Muscle of leg (tissue), 16 donors: ENCODE measurements at places on chromosomes 6 and 20.
A peak's percentile ranks its signal among the peaks of the same experiment; 100 is the strongest.

DNA sequence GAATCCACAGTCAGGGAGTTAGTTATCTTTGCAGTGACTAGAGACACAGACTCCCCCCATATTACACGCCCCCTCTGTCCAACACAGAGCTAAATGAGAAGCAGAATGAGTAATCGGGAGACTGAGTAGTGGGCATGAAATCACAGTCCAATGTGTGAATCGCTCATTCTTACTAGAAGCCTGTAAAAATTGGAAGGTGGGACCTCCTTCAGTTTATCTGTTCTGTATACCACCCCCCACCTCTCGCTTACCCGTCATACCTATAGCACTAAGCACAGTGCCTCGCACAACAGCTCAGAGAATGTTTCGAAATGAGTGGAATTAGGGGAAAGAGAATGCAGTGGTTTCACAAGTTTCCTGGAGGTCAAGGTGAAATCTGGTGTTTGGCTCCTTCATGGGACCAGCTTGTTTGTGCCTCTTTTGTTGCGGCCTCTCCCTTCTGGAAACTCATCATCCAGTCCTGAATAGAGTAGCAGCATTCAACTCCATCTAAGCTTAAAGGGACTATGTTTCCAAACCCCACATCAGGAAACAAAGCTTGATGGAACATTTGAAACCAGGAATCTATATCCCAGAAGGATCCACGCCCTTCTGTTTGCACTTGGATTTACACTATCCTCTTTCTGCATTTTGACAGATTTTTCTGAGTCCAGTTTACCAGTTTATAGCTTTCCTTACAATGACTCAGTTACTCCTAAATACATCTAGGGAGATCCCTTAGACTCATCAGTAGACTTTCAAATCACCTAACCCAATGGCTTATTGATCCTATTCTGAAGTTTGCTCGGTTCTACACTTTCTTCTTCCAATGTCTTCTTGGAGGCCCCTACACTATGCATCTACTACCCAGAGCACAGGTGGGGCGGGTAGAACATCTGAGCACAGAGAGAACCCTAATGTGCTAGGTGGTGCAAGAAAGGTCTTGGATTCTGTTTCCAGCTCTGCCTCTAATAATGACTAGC, 59.2 kb upstream of the PIM1 start:
- DNase-seq: no peak

- peak; percentile 90 for DNase-seq
These were observed 6.2 kb downstream of the JPH2 start for GRCh38 chr20:44180814-44181213.

DNA sequence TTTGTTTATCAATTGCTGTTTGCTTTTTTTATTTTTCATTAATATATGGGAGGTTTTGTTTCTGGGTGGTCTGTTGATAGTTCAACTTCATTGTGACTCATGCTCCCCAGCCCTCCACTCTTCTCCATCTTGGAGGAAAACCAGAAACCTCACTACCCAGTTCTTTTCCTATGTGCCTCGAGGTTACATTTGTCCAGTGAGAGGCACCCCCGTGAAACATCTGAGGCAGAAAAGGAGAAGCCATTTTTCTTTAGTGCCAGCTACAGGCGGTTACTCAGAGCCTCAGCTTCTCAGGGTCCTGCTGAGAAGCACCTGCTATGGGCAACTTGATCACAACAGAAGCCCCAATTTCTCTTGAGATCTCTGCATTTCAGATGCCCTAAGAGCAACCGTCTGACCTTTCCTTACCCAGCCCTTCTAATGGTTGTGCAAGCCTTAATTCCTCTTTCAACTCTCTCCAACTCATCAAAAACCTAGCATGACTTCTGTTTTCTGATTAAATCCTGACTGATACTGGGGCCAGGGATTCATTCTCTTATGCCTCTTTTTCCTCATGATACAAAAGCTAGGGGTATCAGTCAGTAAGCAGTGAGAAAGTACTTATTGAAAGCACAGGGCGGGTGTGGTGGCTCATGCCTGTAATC, 144.6 kb downstream of the ELOVL4 start:
- DNase-seq: no peak

DNA sequence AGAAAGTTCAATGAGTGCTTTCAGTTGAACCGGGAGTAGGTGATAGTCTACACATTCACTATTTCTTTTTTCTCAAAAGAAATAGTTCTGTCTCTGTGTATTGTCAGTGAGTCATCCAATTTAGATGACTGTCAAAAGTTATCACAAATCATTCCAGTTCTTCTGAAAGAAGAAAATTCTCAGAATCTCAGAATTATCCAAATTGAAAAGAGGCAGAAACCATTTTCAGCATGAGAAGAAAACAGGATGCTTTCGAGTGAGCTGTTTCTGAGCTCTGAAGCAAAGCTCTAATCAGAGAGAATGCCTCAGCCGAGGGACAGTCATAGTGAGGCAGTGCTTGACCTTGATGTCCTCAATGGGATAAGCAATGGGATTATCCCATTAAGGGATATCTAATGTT, 97.9 kb downstream of the HUS1B start:
- no peak for DNase-seq

- peak; percentile 98 for DNase-seq
These were observed at the start of gene GCLC for GRCh38 chr6:53544470-53545308. GCLC (minus strand) TSS chr6:53545101; CDS start chr6:53544645, 456 bp downstream.

- no peak for DNase-seq
These were observed 59.5 kb downstream of the CTCFL start for GRCh38 chr20:57465486-57465885.

DNA sequence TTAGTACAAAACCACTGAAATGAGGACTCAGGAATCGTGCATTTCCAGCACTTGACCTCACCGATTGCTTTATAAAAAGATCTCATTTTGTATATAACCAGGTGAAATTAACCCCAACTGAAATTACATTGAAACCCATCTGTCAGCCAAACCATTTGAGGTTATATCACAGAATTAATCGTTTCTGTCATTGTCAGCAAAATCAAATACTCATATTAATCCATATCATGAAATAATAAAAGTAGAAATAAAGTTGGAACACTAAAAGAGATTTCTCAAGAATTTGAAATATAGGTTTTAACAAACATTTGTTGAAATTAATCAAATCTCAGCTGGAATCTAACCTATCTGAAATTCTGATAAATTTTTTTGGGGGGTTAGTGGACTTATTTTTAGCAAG, 23.7 kb downstream of the KHDRBS2 start:
- DNase-seq: no peak

DNA sequence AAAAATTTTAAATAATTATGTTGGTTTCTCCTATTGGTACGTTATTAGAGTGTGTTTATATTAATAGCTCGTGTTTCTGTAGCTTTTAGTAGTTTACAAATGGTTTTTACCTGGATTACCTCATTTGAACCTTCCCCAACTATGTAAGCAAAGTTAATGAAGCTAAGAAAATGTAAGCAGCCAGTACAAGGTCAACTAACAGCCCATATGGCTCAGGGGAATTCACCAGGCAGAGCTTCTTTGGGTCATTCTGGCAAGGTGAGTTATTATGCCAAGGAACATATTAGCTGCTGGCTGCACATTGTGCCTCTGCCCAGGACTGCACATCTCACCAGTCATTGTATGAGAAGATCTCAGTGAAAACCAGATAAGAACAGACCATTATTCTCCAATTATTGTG, 27.0 kb upstream of the MARCKS start:
- DNase-seq: no peak

DNA sequence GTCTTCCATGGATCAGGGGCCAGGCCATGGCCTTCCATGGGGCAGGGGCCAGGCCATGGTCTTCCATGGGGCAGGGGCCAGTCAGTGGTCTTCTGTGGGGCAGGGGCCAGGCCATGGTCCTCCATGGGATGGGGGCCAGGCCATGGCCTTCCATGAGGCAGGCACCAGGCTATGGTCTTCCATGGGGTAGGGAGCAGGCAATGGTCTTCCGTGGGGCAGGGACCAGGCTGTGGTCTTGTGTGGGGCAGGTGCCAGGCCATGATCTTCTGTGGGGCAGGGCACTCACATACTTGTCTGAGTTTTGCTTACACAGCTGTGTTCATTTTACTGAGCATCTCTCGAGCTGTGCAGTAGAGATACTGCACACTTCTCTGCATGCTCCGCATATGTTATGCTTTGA, 57.3 kb upstream of the THBS2 start:
- DNase-seq: no peak

GRCh38 chr6:41509580-41509979, 36.6 kb upstream of the FOXP4 start:
- no peak for DNase-seq

DNA sequence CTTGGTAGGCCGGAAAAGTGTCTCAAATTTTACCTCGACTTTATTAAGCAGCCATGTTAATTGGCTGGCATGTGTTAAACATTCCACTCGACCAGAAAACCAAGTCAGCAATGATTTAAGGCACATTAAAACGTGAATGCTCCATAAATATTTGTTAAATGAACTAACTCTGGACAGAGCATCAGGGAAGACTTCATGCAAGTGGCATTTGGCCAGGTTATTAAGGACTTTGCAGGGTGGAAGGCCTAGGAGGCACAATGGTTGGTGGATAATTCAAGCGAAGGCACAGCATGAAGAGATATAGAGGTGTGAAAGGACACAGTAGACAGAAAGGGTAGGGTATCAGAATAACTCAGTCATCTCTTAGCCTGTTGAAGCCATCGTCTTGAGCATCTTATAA, 23.0 kb downstream of the ELOVL5 start:
- no peak for DNase-seq

GRCh38 chr6:73932866-73933265, 236.9 kb downstream of the CD109 start:
- DNase-seq: peak; percentile 80

DNA sequence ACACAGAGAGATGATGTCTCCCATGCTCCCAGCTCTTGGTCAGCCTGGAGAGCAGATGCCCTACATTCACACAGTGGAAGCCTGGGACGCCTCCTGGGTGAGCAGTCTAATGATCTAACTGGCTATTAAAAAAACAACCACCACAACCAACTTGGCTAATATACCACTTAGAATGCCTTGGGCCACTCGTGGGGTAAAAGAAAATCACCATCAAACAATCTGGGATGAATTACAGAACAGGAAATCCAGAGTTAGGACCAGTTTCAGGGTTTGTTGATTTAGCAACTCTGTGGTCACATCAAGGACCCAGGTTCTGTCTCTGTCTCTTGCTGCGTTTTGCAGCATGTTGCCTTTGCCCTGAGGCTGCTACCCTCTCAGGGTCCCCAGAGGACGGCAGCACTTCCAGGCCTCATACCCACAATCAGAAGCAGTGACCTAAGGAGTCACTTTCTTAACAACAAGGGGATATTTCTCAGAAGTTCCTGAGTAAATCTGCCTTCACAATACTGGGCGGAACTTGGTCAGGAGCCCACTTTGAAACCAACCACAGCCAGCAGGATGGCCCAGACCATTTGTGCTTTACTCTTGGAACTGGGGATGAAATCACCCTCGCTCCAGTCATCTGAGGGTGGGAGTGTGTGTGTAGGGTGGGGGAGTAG, 118.7 kb downstream of the CLIC5 start:
- DNase-seq: no peak

DNA sequence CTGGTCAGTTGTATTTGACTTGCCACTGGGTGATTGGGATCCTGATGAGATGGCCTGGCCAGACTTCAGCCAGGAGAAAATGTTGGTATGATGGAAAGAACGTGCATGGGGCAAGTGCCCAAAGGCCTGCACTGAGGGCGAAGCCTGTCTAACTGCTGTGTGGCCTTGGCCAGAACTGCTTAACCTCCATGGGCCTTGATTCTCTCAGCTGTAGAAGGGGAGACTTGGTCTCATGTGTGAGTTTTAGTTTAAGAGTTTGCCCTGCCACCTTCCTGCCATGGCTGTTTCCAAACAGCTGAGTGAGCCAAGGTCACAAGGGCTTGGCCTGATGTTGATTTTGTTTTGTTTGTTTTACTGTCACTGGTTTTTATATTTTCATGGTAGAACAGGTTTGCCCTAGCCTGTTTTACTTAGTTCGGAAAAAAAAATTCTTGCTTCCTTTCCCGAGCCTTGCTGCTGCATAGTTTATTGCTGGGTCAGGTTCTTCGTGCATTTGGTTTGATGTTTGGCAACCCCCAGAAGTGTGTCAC, 35.3 kb downstream of the DSTN start:
- no peak for DNase-seq

- DNase-seq: no peak
These were observed 14.4 kb upstream of the GSTA4 start for GRCh38 chr6:53009511-53009910.

DNA sequence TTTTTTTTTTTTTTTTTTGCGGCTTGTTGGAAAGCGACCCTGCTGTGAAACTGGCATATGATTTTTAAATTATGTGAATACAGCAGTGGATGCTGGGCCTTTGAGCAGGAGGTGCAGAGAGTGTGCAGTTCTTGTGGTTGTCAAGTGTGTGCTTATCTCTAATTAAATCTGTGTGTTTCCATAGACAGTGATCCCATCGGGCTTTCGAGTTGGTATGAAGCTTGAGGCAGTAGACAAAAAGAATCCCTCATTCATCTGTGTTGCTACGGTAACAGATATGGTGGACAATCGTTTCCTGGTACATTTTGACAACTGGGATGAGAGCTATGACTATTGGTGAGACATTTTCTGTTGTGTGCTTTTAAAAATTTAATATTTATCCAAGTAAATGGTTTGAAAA, 52.4 kb downstream of the L3MBTL3 start:
- DNase-seq: no peak

DNA sequence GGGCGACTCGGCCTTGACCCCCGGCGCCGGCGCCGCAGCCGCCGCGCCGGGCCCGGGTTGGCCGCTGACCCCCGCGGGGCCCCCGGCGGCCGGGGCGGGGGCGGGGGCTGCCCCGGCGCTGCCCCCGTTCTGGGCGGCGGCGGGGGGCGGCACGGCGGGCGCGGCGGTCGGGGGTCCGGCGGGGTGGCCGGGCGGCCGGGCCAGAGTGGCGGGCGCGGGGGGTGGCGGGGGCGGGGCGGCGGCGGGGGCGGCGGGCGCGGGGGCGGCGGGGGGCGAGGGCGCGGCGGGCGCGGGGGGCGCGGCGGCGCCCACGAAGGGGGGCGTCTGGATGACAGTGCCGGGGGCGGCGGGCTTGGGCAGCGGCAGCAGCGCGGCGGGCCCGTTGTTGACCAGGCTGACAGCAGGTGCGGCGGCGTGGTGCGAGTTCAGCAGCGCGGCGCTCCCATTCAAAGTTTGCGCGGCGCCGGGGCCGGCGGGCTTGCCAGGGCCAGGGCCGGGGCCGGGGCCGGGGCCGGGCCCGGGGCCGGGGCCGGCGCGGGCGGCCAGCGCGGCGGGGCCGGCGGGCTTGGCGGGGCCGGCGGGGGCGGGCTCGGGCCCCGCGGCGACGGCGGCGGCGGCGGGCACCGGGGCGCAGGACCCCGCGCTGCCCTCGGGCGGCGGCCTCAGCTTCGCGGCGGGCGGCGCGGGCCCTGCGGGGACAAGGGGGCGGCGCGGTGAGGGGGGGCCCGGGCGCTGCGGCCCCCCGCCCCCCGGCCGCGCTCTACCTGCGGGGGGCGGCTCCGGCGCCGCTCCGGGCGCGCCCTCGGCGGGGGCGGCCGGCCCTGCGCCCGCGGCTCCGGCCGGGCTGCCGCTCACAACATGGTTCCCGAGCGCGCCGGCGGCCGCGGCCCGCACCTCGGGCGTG, 659 bp downstream of the TAF4 start:
- no peak for DNase-seq

DNA sequence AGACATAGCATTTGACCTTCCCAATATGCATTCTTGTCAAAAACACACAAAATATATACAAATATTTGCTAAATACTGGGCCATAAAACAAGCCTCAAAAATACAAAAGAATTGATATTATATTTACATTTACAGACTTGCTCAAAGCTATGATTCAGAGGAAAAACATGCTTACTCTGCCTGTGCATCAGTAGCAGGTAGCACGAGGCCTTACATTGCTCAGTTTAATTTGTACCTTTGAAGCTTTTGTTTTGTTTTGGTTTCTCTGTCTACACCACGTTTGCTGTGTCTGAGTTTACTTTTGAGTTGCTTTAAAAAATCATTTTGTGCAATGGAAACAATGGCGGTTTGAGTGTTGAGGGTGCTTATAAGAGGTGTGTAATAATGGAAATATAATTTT, 99.3 kb downstream of the PHF3 start:
- no peak for DNase-seq
